Thoracic aorta (tissue), 2 donors: ENCODE measurements at places on chromosomes 12 and 14. TPM values are rescaled to one million over a fixed set of nuclear protein-coding genes. Genes with fewer than 3 reads are reported as not detected.

NYNRIN gene
- 9.5 TPM for total RNA-seq

DNA sequence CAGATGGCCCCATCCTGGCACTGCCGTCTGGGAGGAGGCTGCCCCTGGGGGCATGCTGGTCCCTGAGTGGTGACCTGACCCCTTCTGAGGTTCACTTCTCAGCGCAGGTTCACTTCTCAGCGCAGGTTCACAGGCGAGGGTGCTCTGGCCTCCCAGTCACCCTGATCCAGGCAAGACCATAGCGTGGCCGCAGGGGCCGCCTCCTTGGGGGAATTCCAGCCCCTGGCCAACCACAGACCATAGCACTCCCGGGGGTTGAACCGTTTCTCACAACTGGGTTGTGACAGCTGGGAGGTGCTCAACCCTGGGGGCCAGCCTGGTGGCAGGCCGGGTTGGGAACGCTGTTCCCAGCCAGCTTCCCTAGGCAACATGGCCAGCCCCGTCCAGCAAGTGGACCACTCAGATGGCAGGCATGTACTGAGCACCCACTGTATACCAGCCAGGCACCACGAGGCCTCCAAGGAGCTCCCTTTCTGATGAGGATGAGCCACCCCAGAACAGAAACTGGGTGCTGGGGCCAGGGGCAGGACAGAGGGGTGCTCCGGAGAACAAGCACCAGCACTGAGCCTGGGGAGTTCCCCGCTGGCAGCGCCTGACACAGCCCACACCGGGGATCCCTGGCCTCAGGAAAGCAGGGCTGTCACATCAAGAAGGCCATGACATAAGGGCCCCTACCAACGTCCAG lies 28.3 kb upstream of the ZFP36L1 start:
- no peak for DNase-seq
- no peak overlapping the region for H3K27ac ChIP-seq
- peaks cover 11% of the 10 kb centered on the region for H3K4me1 ChIP-seq
- no peaks in the 10 kb centered on the region for H3K36me3 ChIP-seq

- DNase-seq = no peak
- H3K36me3 ChIP-seq = no peaks in the 10 kb centered on the region
- H3K27me3 ChIP-seq = no peaks in the 10 kb centered on the region
- no peak overlapping the region for H3K27ac ChIP-seq
- no peak overlapping the region for H3K4me3 ChIP-seq
Observed at GRCh38 chr14:36835128-36835527, 173.5 kb downstream of the PAX9 start.

- DNase-seq = no peak
- H3K4me3 ChIP-seq = no peak overlapping the region
- no peak overlapping the region for H3K27ac ChIP-seq
- H3K4me1 ChIP-seq = peaks cover 12% of the 10 kb centered on the region
Observed at GRCh38 chr12:108567406-108568337, 5.3 kb downstream of the ISCU start.

KRT76 gene
- total RNA-seq = not detected

- no peaks in the 10 kb centered on the region for H3K4me1 ChIP-seq
- H3K27me3 ChIP-seq = no peaks in the 10 kb centered on the region
- DNase-seq = no peak
- no peak overlapping the region for H3K4me3 ChIP-seq
- no peak overlapping the region for H3K27ac ChIP-seq
Observed at GRCh38 chr12:52984136-52984535, 22.1 kb upstream of the EIF4B start.

GRCh38 chr12:71688961-71689570 lies 3.2 kb downstream of the TMEM19 start:
- no peaks in the 10 kb centered on the region for H3K27me3 ChIP-seq
- DNase-seq = no peak
- H3K27ac ChIP-seq = no peak overlapping the region

DNA sequence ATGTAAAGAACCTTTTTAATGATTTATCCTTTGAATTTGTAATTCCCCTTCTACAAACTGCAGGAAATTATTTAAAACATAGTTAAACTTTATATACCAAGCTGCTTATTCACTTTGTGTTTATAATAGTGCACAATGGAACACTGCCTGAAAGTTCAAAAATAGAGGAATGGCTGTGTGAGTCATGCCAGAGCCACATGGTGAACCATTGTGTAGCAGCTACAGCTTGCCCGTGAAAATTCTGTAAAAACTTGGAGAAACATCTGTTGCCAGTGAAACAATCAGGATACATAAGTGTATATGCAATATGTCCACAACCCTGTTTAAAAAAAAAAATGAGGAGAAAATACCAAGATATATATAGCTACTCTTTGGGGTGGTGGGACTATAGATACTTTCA lies 59.5 kb downstream of the VEZT start:
- H3K4me3 ChIP-seq = no peak overlapping the region
- H3K4me1 ChIP-seq = peaks cover 6% of the 10 kb centered on the region
- no peak overlapping the region for H3K27ac ChIP-seq
- no peak for DNase-seq
- H3K27me3 ChIP-seq = no peaks in the 10 kb centered on the region

HOXC12 gene
- not detected for total RNA-seq

DNA sequence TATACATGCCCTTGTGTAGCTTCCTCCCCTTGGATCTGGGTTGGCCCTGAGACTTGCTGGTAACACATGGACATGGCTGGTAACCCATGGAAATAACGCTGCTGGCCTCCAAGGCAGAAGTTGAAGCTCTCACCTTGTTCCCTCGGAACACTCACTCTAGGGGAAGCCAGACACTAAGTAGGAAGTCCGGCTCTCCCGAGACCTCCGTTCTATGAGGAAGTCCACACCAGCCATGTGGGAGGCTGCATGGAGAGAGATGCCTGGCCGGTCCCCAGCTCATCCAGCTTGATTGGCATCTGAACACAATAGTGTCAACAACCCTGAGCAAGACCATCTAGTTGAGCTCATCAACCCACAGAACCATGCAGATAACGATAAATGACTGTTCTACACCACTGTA lies 39.7 kb upstream of the VRK1 start:
- no peaks in the 10 kb centered on the region for H3K36me3 ChIP-seq
- H3K27ac ChIP-seq = no peak overlapping the region
- no peak overlapping the region for H3K4me3 ChIP-seq
- DNase-seq = no peak
- no peaks in the 10 kb centered on the region for H3K27me3 ChIP-seq

GRCh38 chr12:45182511-45182910 lies 33.4 kb upstream of the ANO6 start:
- H3K27me3 ChIP-seq = no peaks in the 10 kb centered on the region
- DNase-seq = no peak
- H3K27ac ChIP-seq = no peak overlapping the region

FRS2 gene
- 29.8 TPM for total RNA-seq

DNA sequence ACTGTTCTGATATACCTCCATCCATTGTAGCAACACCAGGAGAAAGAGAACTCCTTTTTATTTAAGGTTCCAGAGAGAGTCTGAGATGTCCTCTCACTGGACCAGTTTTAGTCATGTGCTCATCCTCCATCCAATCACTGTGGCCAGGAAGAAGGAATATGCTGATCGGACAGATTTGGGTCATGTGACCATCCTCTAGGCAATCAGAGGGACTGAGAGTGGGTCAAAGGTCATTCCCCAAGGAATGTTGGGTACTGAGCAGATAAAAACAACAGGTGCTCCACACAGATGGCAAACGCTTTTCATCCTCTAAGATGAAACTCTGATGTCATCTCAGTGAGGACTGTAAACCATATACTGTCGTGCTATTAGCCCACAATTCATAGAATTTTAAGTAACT lies 28.8 kb upstream of the RPH3A start:
- H3K4me3 ChIP-seq = no peak overlapping the region
- H3K4me1 ChIP-seq = no peaks in the 10 kb centered on the region
- H3K27ac ChIP-seq = no peak overlapping the region
- DNase-seq = no peak

RHOJ gene
- 23.4 TPM for total RNA-seq

- H3K27me3 ChIP-seq = no peaks in the 10 kb centered on the region
- no peak overlapping the region for H3K27ac ChIP-seq
- H3K4me3 ChIP-seq = no peak overlapping the region
- H3K36me3 ChIP-seq = no peaks in the 10 kb centered on the region
- peaks cover 87% of the 10 kb centered on the region for H3K4me1 ChIP-seq
Observed at GRCh38 chr12:122094735-122095631, 16.4 kb downstream of the MLXIP start.

DNA sequence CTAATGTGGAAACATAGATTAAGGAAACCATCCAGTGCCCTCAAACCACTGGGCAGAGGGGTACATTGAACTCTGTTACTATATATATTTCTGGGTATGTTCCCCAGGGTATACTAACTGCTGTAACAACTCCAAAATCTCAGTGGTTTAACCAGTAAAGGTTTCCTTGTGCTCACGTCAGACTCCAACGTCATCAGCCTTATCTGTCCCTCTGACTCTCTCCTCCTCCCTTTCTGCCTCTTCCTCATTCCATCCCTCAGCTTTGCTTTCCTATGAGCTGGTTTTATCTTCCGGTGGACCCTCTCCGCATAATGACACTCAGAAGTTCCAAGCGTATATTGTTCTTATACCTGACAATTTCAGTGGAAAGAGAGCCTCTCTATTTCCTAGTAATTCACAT lies 21.2 kb upstream of the SMCO2 start:
- H3K36me3 ChIP-seq = no peaks in the 10 kb centered on the region
- H3K4me3 ChIP-seq = no peak overlapping the region
- peaks cover 5% of the 10 kb centered on the region for H3K4me1 ChIP-seq
- no peak for DNase-seq
- H3K27me3 ChIP-seq = no peaks in the 10 kb centered on the region

DNA sequence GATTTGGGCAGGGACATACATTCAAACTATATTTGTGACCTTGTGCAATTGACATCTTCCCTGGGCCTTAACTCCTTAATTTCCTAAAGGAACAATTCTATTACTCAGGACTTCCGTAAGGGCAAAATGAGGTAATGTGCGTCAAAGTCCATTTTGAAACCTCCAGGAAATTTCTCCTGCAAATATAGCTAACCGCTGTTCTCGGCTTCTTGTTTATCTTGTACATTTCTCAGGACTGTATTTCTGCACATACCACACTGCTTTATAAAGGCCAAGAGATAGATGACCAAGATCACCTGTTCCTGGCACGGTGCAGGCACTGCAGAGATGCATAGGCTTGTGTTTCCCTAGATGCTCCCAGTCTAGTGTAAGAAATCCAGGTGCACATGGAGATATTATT lies 1009.4 kb downstream of the BCL11B start:
- DNase-seq = no peak
- H3K4me1 ChIP-seq = no peaks in the 10 kb centered on the region
- H3K36me3 ChIP-seq = no peaks in the 10 kb centered on the region
- H3K4me3 ChIP-seq = no peak overlapping the region
- H3K27me3 ChIP-seq = no peaks in the 10 kb centered on the region
- H3K27ac ChIP-seq = no peak overlapping the region

SLC39A5 gene
- not detected for total RNA-seq

- H3K27ac ChIP-seq = no peak overlapping the region
- no peaks in the 10 kb centered on the region for H3K27me3 ChIP-seq
- no peaks in the 10 kb centered on the region for H3K36me3 ChIP-seq
- H3K4me1 ChIP-seq = no peaks in the 10 kb centered on the region
- DNase-seq = no peak
Observed at GRCh38 chr14:24713404-24713803, 79.4 kb upstream of the GZMB start.

GRCh38 chr14:102819747-102820330 lies 42.6 kb downstream of the TRAF3 start:
- no peak for DNase-seq
- H3K27me3 ChIP-seq = no peaks in the 10 kb centered on the region
- H3K36me3 ChIP-seq = no peaks in the 10 kb centered on the region
- H3K4me1 ChIP-seq = peaks cover 11% of the 10 kb centered on the region
- H3K27ac ChIP-seq = no peak overlapping the region

GPRC5A gene
- total RNA-seq = 123 TPM

SERPINA12 gene
- not detected for total RNA-seq

DNA sequence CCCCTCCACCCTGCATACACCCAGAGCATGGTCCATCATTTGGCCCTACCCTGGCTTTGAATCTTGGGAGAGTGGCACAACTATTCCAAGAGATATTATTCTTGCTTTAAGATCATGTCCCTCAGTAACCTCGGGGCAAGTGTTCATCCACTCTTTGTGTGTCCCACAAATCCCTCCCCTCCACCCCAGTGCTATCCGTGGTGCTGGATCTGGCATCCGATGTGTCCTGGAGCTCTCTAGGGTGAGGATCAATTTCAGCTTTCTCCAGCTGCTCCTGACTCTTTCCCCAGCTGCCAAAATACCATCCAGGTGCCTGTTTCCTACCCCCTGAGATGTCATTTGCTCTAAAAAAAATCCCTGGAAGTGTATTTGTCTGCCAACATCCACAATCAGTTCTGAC lies 64.8 kb upstream of the CMKLR1 start:
- H3K27ac ChIP-seq = no peak overlapping the region
- no peak overlapping the region for H3K4me3 ChIP-seq
- H3K27me3 ChIP-seq = no peaks in the 10 kb centered on the region
- H3K36me3 ChIP-seq = no peaks in the 10 kb centered on the region
- DNase-seq = no peak
- H3K4me1 ChIP-seq = peaks cover 14% of the 10 kb centered on the region

- no peaks in the 10 kb centered on the region for H3K4me1 ChIP-seq
- H3K4me3 ChIP-seq = no peak overlapping the region
- no peak overlapping the region for H3K27ac ChIP-seq
- no peaks in the 10 kb centered on the region for H3K36me3 ChIP-seq
- DNase-seq = no peak
Observed at GRCh38 chr14:78608998-78609787, 439.0 kb downstream of the NRXN3 start.
